Body of pancreas (tissue), 4 donors: ENCODE measurements at places on chromosomes 2 and 18. TPM values are rescaled to one million over a fixed set of nuclear protein-coding genes. Genes with fewer than 3 reads are reported as not detected.

Gene FAM237A
- not detected for total RNA-seq

Gene RNU2-63P
- total RNA-seq, result not detected

Gene NEU2
- not detected for total RNA-seq

Gene HEATR5B
- 51.9 TPM for total RNA-seq
